Posterior vena cava (tissue), 2 donors: ENCODE measurements at places on chromosomes 3 and 15. TPM values are rescaled to one million over a fixed set of nuclear protein-coding genes. Genes with fewer than 3 reads are reported as not detected.
A peak's percentile ranks its signal among the peaks of the same experiment; 100 is the strongest.

P2RY13 gene
- total RNA-seq, result 1.4 TPM

ACKR2 gene
- total RNA-seq, result 17.0 TPM

B4GALT4 gene
- total RNA-seq, result 19.0 TPM

CFAP100 gene
- total RNA-seq, result not detected

CSK gene
- total RNA-seq, result 29.6 TPM

CRYBG3 gene
- total RNA-seq, result 21.8 TPM

TF gene
- total RNA-seq, result 2.8 TPM

FLNB gene
- total RNA-seq, result 130 TPM

PPM1L gene
- 13.0 TPM for total RNA-seq

THRB gene
- total RNA-seq, result 25.0 TPM

DNA sequence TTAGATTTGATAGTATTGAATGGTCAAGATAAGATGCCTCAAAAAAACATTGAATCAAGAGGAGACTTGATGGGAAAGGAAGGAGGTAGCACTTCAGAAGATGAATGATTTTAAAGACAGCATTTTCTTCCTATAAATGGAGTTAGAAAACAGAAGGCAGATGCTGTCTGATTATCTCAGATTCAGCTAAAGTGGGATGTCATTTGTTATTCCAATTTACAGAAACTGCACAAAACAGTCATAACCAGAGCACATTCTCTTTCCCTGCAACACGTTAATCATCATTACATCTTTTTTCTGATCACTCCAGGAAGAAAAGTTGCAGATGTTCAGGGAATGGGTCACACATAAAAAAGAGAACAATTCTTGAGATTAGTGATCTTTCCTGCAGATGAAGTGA is 1141.8 kb downstream of the SI start:
- no peak for DNase-seq

DNA sequence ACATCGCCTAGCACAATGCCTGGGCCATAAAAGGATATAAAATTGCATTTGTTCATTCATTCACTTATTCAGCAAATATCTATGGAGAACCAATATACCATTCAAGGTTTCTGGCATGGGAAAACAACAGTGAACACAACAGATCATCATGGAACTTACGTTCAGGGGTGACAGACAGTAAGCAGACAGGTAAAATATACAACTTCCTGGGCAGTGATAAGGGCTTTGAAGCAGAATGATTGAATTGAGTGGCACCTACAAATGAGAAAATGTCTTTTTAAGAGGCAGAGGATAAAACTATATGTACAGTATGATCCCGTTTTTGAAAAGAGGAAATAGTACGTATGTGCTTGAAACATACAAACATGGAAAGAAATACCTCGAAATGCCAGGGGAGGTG is 39.2 kb downstream of the CMTM7 start:
- no peak for DNase-seq

GRCh38 chr3:1960506-1960905 is 138.2 kb upstream of the CNTN4 start:
- no peak for DNase-seq

- DNase-seq, result peak; percentile 83
Observed at GRCh38 chr3:4492208-4493013, 737 bp upstream of the ITPR1 start.

- no peak for DNase-seq
Observed at GRCh38 chr3:72176537-72177041, 391.6 kb upstream of the PROK2 start.

- DNase-seq, result peak; percentile 63
Observed at GRCh38 chr3:39135170-39135805, 18.1 kb downstream of the CSRNP1 start.

DNA sequence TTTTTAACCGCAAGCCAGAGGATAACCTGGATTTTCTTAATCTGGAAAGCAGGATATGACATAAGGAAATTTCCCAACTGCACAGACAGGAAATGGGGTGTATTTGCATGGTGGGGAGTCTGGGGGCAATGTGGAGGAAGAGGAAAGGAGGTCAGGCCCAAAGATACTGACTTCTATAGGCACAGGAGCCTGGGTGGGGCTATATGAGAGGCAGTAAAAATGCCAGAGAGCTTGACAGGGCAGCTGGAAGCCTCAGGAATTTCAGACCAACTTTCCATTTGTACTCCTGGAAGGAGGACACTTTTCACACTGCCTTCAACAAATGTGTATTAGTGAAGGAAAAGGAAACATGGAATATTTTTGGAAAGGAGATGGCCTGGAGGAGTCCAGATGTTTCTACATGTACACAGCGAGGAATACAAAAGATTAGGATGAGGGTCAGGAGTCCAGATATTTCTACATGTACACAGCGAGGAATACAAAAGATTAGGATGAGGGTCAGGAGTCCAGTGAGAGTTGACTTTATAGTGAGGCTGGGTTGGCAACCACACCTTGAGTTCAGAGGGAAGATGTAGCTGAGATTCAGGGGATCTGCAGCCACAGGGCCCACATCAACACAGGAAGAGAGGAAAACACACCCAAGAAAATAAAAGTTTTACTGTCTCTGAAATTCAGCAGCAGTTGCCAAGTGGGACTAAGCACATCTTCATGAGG is 111.9 kb upstream of the PTPRG start:
- no peak for DNase-seq

GRCh38 chr3:40312661-40313226 is 3.2 kb downstream of the EIF1B start:
- DNase-seq, result no peak

- no peak for DNase-seq
Observed at GRCh38 chr15:69224383-69224782, 63.9 kb downstream of the GLCE start.

DNA sequence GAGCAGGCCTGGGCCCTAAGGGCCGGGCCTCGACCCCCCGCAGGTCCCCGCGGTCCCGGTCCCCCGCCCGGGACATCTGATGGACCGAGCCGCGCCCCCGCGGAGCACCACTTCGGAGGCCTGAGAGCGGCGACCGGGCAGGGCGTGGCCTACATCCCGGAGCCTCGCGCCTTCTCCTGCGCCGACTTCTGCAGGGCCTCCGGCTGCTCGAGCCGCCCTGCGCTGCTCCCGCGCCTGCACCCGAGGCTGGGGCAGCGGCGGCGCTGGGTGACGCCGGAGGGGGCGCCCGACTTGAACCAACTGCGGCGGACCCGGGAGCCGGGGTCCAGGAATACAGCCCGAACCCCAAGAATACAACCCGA is 14.9 kb upstream of the GP9 start:
- DNase-seq, result peak; percentile 79

DNA sequence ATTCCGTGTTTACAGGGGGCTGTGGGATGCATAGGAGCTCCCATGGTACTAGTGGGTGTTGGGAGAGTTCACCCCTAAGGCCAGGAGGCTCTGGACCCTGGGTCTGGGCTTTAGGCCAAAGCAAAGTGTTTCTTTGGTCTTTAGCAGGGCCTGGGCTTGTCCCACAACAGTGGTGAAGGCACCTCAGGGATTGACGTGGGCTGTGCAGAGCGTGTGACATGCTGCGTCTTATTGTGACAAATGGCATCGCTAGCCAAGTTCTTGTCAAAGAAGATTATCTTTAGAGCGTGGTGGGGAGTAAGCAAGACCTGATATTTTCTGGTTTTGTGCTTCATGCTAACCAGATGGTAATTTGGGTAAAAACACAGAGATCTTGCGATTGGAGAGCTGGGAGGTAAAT is 170.1 kb downstream of the APBA2 start:
- DNase-seq, result no peak

DNA sequence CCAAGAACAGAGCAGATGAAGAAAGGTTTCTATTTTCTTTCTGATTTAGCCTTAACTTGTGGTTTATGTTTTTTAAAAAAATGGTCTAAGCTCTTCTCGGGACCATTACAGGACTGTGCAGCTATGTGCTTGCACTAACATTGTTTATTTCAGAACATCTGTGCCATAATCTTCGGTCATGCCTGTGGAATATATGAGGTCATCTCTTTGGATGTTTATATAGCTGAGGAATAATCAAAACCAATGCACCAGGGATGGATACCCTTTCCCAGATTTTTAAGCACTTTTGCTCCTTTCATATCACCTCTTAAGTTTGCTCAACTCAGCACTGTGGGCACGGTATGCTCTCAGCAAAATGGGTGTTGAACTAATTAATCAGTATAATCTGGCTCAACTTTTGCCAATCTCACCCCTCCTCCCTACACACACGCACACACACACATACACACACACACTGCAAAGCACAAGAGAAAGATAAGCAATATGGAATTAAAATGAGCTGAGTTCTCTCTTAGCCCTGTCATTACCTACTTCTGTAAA is 268.5 kb upstream of the TMC3 start:
- no peak for DNase-seq

GRCh38 chr15:98668566-98669308 is 20.4 kb downstream of the IGF1R start:
- DNase-seq, result no peak

DNA sequence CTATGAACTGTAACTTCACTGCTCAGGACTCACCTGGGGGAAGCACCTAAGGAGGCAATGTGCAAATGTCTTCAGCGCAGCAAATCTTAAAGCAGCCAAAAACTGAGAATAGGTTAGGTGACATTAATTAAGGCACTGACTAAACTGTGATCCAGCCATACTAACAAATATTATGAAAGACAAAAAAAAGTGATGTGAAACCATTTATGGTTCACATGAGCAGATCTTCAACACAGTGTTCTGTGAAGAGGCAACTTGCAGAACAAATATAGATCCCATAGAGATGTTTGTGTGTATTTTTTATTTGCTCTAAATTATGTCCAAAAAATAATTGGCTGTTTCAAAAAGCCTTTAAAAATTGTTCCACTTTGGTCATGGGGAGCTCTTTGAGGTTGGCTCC is 24.1 kb upstream of the MITF start:
- DNase-seq, result no peak

DNA sequence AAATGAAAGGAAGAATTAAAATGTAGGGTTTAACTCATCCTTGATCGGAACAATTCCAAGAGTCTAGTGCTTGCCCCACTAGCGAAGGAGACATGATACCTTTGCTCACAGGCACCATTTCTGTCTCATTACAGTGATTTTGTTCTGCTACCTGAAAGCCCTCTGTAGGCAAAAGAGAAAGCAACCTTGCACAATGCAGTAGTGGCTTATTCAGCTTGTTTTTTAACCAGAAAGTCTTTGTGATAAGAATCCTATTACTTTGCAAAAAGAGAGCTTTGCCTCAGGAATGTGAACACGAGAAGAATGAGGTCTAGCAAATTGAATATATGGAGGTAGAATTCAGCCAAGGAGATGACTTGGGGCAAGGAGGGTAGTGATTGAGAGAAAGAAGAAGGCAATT is 684.4 kb downstream of the GRM7 start:
- no peak for DNase-seq

- no peak for DNase-seq
Observed at GRCh38 chr3:61015859-61016258, 235.4 kb downstream of the FHIT start.

- DNase-seq, result peak; percentile 53
Observed at GRCh38 chr3:53748512-53749271, 97.5 kb downstream of the CHDH start.

- peak; percentile 88 for DNase-seq
Observed at GRCh38 chr15:45454814-45455213, 67.7 kb downstream of the SLC30A4 start.

- no peak for DNase-seq
Observed at GRCh38 chr15:65558336-65558735, 28.1 kb downstream of the HACD3 start.

GRCh38 chr3:56839784-56840715 is 38.3 kb upstream of the ARHGEF3 start:
- DNase-seq, result no peak

DNA sequence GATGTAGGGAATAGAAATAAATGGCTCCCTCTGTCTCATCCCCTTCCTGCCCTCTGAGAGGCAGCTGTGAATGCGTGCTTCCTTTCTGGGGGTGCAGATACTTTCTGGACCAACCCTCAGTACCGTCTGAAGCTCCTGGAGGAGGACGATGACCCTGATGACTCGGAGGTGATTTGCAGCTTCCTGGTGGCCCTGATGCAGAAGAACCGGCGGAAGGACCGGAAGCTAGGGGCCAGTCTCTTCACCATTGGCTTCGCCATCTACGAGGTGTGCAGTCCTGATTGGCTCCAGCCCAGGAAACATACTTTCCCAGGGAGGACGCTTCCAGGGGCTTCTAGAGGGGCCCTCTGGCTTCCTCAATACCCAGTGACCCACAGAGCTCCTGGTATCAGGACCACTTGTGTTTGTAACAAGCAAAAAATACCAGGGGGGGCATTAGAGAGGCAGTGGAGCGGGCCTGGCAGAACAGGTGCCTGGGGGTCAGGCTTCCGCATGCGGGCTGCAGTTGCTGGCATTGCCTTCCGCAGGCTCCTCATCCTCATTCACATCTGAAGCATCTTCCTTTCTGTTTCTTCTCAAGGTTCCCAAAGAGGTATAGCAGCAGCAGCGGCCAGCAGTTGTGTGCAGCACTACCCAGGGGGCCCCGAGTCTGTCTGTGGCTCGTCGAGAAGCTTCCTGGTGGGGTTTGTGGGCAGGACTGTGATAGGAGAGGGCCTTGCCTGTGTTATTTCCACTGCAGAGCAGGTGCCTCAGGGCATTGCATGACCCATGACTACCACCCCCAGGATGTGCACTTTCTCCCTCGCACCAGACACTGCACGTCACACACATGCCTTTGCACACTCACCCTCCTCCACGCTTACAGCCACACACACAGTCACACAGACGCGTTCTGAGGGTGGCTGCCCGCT is 42.5 kb downstream of the CAPN3 start:
- DNase-seq, result no peak

DNA sequence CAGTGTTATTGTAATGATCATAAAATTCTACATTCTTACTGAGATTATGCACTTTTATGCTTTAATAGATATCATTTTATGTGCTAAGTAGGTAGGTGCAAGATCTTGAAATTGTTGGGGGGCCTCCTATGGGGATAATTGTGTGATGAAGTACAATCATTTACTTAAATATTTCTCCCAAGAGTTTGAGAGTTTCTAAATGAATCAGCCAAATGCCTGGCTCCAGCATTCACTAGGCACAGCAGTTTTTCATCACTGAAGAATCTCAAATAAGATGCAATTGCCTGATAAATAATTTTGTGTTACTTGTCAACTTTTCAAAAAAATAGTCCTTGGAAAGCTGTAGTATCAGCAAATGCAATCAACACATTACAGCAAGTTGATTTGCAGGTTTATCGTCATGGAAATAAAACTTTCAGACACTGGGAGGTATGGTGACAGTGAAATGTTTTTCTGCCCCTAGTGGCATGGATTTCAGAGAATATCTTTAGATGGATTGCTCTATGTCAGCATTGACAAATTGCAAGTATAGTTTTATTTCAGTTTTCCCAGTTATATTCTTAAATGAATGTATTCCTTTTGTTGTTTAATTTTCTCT is 167.1 kb downstream of the NEK11 start:
- DNase-seq, result no peak

DNA sequence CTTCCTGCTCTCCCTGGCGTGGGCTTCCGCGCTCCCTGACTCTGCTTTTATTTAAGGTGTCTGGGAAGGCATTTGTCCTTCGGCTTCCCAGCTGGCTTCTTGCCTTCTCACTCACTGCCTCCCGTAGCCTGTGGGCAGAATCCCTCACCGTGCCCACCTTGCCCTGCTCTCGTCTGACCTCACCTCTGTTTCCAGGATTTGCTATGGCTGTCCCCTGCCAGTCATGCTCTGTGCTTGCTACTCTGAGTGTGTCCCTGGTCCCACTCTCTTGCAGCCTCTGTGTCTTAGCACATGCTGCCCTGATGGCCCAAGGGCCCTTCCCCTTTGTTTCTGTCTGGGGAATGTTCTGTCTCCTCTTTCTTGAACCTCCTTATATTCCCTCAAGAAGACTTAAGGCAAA is 26.2 kb downstream of the LPP start:
- no peak for DNase-seq
